Cerebellum (tissue), 4 donors: ENCODE measurements at places on chromosomes 12 and 14. TPM values are rescaled to one million over a fixed set of nuclear protein-coding genes. Genes with fewer than 3 reads are reported as not detected.
A peak's percentile ranks its signal among the peaks of the same experiment; 100 is the strongest.

DNA sequence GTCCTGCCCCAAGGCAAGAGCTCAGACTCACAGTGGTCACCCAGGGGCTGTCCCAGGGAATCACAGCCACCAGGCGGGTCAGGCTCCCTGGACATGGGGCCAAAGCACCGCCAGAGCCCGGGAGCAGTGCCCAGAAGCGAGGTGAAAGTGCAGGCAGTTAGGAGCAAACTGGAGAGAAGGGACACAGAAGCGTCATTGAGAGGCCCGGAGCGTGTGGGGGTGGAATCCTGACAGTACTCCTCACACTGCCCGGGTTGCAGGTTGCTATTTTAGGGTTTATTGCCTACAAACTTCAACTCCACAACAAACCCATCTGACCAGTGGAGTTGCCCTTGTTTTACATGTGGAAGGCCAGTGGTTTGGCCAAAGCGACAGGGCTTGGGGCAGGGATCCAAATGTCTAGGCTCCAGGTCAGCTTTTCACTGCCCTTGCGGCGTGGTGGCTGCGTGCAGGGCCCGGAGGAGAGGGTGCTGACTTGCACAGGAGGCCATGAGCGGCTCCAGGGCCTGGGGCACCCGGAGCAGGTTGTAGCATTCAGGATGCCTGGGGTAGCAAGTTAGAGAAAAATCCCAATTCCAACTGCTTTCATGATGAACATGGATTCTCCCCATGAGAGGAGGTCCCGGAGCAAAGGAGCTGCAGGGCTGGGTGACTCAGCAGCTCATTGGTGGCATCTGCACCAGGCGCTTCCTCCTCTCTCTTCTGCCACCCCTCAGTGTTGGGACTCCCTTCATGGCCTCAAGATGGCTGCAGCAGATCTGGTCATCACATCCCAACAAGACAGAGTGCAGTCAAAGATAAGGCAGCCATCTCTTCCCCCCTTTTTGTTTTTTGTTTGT lies 112.3 kb upstream of the NCOR2 start:
- DNase-seq = no peak

TESPA1 gene
- total RNA-seq = not detected

GRCh38 chr12:68667896-68668295 lies 18.9 kb upstream of the NUP107 start:
- DNase-seq = no peak

DNA sequence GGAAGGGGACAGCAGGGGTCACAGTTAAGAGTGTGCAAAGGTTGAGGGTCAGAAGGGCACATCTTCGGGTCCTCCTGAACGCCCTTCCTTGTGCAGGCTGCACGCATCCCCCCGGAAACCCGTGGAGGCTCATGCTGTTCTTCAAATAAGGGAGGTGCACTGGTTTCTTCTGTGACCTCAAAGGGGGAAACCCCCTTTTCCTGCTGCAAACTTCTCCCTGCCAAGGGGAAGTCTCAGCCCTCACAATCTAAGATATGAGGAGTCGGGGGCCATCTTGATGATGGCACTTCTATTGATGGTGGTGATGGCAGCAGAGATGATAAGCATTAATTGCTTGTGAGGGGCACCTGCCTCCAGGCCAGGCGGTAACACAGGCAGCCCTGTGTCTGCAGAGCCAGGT lies 40.0 kb downstream of the ISCA2 start:
- DNase-seq = no peak

DNA sequence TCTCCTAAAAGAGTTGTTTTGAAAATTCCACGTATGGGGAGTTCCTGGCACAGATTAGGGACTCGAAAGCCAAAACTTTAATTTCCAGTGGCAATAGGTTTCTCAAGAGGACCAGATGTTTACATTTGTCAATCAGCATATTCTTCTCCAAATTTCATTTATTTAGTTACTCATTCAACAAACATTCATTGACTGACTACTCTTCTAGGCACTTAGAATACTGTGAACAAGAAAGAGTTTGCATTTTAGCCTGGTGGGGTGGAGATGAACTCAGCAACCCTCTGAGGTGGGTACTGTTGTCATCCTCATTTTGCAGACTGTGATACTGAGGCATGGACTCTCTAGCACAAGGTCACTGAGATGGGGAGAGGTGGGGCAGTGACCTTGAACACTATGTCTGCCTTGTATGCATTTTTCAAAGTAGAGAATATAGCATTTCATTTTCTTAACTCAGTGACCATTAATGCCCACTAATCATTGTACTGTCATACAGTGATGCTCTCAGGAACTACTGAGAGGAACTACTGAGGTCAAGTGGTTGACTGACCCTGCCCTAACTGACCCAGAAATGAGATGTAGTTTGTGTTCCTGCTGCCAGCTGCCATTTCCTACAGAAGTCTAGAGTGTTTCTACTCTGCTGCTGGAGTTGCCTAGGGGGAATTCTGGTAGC lies 2.2 kb downstream of the L3HYPDH start:
- DNase-seq = no peak

RNASE4 gene
- 2.6 TPM for total RNA-seq

DNA sequence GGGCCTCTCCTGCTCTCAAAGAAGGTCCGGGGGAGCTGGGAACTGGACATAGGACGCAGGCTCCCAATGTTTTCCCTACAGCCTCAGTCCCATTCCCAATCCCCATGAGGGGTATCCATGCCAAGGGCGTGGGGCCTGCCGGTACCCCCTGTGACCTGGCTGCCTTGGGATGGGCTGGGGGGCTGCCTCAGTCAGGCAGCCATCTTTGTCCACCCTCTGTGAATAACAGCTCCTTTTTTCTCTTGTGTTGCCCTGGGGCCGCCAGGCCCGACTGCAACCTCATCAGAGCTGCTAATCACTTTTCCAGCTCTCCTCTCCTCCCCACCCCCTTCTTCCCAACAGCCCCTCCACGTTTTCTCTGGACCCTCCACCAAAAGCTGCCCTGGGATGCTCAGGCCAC lies 11.2 kb downstream of the FIGNL2 start:
- DNase-seq = no peak

SPTB gene
- total RNA-seq = 15.4 TPM

GRCh38 chr12:92288561-92288960 lies 142.9 kb upstream of the BTG1 start:
- no peak for DNase-seq

GRCh38 chr12:103677341-103677740 lies 90.3 kb downstream of the STAB2 start:
- no peak for DNase-seq

DNA sequence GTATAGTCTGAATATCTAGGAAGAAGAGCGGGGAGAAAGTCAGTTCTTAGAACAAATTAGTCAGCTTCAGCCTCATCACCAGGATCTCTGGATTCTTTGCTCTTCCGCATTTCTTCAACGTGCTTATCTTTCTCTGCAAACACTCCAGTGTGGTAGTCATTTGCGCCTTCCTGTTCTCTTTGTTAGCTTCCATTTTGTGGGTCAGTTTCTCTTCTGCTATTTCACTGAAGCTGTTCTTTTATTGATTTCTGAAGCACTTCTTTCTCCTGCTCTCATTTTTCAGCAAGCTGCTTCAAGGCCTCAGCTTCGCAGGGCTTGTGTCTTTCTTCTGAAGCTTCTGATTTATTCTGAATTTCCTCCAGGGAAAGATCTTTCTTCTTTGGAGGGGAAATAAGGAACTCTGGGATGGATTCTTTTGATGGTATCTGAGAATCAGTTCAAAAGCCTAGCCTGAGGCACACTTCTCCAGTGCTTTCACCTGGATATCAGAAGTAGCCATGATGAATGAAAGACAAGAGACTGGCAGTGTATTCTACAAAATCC lies 13.5 kb downstream of the AMN1 start:
- DNase-seq = no peak

- no peak for DNase-seq
Measured at GRCh38 chr14:34003691-34004090, 52.8 kb upstream of the EGLN3 start.

GRCh38 chr12:124537525-124538193 lies 29.8 kb downstream of the NCOR2 start:
- peak; percentile 66 for DNase-seq

GRCh38 chr14:95725685-95726336 lies 11.9 kb upstream of the TCL1A start:
- DNase-seq = no peak

DNA sequence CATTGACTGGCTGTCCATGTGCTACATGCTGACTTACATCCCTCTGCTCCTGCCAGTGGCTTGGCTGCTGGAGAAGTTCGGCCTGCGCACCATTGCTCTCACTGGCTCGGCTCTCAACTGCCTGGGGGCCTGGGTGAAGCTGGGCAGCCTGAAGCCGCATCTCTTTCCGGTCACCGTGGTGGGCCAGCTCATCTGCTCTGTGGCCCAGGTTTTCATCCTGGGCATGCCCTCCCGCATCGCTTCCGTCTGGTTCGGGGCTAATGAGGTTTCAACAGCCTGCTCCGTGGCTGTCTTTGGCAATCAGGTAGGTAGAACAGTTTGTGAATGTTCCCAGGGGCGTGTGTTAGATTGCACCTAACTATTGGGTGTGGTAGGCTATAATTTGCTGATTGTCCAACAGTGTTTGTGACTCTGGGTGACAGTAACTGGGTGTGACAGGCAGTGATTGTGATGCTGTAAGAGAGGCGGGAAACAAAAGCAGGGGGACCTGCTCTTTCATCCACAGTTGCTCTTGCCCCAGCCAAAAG lies 981 bp downstream of the FLVCR2 start:
- DNase-seq = no peak

DNA sequence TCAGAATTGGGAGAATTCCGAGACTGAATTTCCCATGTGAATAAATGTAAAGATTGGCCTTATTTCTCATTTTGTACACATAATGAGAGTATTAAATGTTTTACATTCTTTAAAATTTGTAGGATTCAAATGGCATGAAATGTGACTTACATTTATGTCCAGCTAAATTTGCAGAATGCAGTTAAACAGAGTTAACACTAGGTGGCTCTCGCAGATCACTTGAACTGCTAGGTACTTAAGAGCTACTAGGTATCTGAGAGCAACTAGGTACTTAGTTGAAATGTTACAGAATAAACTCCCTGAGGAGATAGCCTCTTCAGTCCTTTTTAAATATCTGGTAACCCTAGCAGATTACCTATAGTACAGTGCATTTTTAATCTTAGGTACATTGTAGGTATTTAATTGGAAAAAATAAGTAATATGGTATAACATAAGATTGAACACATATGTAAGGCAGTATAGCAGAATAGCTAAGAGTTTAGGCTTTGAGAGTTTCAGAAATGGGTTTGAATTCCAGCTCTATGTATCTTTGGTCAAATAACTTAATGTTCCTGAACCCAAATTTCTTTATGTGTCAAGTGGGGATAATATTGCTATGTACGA lies 73.8 kb downstream of the KIAA0586 start:
- DNase-seq = peak; percentile 62

- no peak for DNase-seq
Measured at GRCh38 chr12:44054281-44054680, 218.4 kb downstream of the TMEM117 start.

DNA sequence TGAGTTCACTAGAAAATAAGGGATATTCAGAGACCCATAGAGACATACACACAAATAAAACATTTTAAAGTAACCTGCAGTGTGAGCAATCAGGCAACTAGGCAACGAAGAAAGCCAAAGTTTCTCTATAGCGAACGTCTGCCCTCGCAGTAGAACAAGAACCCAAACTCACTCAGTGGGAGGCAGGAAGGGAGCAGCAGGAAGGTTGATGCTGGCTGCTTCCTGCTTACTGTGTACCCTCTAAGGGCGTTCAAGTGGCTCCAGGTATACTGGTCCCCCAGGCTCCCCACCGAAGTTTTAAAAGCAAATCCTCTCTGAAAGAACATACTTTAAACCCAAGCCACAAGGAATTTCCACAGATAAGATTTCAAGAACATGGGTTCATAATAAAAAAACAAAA lies 249.3 kb downstream of the FOXN3 start:
- no peak for DNase-seq

- no peak for DNase-seq
Measured at GRCh38 chr14:51582437-51582836, 69.3 kb upstream of the FRMD6 start.

OR6S1 gene
- total RNA-seq = not detected

SMAGP gene
- 2.1 TPM for total RNA-seq

PLCZ1 gene
- total RNA-seq = 0.82 TPM

FZD10 gene
- 14.1 TPM for total RNA-seq

EPYC gene
- total RNA-seq = not detected

GRCh38 chr12:90069711-90070110 lies 361.1 kb upstream of the ATP2B1 start:
- DNase-seq = peak; percentile 80

- DNase-seq = no peak
Measured at GRCh38 chr12:128418944-128419343, 152.0 kb downstream of the TMEM132C start.

- DNase-seq = no peak
Measured at GRCh38 chr12:22656831-22657230, 31.9 kb downstream of the ETNK1 start.

PRKCH gene
- total RNA-seq = 11.0 TPM

GRCh38 chr12:107242189-107242588 lies 148.8 kb upstream of the CRY1 start:
- DNase-seq = no peak

DNA sequence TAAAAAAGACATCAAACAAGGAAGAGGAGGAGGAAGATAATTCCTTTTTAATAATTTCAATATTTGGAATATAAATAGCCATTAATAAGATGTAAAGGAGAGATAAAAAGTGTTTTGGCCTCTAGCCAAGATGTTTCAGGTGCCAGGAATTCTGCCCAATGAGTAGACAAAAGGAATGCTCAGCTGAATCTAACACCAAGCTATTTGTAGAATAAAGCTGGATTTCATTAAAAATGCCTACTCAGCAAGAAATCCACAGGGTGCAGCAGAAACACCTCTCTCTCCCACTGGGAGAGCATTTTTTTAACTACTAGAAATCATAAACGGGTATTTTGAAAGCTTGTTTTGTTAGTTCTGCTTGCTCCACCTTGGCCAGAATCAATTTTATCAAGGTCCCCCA lies 4.1 kb upstream of the STAB2 start:
- no peak for DNase-seq

CEBPE gene
- not detected for total RNA-seq

WNT5B gene
- total RNA-seq = 4.9 TPM

DNA sequence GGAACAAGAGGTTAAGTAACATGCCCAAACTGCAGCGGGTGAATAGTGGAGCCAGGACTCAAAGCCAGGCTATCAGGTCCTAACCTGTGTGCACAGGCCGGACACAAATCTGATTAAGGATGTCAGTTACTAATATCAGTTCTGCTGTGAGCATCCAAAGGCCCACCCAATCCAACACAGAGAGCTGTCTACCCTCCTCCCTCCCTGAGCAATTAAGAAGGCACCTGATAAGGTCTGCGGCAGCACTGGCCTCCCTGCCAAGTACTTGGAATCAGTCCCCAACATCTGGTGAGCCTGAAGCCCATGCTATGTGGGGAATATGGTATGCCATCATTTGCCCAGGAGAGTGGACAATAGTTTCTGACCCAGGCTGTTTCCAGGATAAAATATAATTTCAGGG lies 3.9 kb downstream of the HEBP1 start:
- DNase-seq = no peak
